Central memory CD4-positive, alpha-beta T cell (primary cell): ENCODE measurements at places on chromosomes 5 and 9.

DNA sequence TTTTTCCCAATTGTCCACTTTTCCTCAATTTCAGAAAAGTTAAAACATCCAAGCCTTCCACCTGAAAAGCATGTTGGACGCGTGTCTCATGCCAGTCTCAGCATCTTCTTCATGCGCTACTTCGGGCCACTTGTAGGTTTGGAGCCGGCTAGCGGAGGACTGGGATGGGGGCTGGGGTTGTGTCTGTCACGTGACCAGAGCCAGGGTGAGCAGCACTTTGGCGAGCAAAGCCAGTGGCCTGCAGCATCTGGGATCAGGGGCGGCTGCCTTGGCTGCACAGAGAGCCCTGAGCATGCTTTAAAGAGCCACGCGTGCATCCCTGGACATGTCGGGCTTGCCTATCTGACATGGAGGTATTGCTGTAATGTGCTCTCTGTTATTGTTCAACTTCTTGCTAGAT is 41.2 kb downstream of the SLC6A3 start:
- DNase-seq: no peak

GRCh38 chr9:89702401-89702800 is 97.6 kb downstream of the GADD45G start:
- no peak for DNase-seq

GRCh38 chr5:180823346-180823745 is 20.7 kb upstream of the MGAT1 start:
- DNase-seq: no peak

DNA sequence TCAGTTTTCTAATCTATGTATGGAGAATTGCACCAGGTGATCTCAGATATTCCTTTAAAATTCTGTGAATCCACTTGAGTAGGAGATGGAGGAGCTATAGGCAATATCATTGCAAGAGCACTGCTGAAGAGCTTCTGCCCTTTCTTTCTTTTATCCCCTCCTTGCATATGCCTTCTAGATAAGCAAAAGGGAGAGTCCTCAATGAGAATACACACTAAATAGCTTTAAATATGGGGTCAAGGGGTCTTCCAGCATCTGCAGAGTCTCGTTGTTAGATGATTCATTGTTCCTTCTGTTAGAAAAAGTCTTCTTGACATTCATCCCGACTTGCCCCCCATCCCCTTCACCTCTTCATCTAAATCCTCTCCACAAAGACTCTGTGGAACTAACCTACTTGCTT is 156.1 kb downstream of the PIK3R1 start:
- no peak for DNase-seq

- DNase-seq: no peak
These were observed 7.3 kb downstream of the BRD3 start for GRCh38 chr9:134060546-134060945.

DNA sequence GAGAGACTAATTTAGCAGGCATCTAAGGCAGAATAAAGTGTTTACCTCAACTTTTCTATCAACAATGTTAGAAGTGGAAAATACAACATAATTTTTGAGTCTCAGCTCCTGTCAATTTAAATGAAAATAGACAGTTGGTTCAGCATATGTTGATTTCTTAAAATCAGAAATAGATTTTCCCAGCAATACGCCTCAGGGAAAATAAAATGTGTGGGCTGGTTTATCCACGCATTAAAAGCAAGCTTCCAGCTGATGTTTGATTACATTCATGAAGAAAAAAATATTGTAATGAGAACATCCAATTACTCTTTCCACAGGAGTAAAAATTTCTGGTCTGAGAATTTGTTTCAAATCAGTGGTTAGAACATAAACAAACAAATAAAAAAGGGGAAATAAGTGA is 166.3 kb downstream of the PDE4D start:
- DNase-seq: no peak

GRCh38 chr9:5783982-5784381 is 48.9 kb downstream of the ERMP1 start:
- no peak for DNase-seq

DNA sequence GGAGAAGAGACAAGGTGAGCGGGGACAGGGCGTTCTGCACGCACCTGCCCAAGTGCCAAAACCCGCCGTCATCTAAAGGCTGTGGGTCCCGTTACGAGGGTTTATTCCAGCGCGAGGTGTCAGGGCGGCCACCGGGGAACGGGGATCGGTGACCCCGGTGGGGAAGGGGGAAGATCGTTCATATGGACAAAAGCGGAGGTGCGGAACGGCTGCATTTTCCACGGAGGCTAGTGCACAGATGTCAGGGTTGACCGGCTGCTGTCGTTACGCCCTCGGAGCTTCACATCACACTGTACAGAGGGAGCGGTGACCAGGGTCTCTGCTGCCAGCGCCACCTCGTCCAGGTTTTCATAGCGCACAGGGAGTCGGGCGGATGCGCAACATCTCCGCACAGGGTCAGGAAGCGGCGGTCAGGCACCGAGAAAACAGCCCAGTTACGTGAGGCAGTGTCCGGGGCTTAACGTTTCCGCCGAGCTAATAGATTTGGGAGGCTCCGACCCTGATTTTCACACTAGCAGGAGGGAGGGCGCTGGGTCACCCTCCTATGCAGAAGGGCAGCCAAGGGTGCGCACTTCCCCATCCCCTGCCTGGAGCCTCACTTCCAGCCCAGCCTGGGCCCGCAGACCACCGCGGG is 13.5 kb downstream of the BTNL9 start:
- no peak for DNase-seq

GRCh38 chr5:112915831-112916230 is 6.2 kb downstream of the REEP5 start:
- no peak for DNase-seq

DNA sequence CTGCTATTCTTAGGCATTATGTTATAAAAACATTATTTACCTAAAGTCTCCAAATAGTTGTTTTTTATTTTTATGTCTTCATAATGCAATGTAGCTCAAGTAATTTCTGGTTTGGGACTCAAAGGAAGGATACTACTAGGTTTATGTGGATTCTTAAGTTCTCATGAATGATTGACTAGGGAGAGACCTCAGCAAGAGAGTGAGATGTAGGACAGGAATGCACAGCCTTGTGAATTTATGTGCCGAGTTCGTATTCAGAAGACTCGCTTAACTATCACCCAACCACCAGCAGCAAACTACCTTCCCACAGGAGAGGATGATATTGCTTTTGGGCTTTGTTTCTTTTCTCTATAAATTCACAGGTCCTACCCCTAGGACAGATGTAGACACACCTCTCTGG is 282.9 kb downstream of the ARHGEF28 start:
- no peak for DNase-seq

GRCh38 chr9:129989740-129990139 is 53.2 kb downstream of the FNBP1 start:
- DNase-seq: no peak

GRCh38 chr9:116580853-116581252 is 106.3 kb upstream of the TRIM32 start:
- DNase-seq: no peak

DNA sequence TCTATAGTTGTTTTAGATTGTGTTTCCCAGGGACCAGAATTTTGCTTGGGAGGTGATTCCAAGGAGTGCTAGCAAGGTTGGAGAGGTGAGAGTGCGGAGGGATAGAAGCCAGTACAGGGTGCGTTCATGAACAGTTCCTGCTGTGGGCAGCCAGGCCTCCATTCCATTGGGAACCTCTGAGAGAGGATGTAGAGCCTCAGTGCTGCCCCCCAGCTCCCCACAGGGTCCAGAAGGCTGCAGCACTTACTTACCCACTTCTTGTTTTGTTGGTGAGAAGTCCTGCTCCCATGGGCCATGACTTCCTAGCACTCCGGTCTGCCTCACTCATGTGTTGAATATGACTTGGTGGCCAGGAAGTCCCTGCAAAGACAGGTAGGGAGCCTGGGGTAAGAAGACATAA is 128.2 kb upstream of the GAS1 start:
- no peak for DNase-seq

- DNase-seq: no peak
These were observed 109.1 kb downstream of the SUSD1 start for GRCh38 chr9:112065806-112066606.

- DNase-seq: no peak
These were observed 200.9 kb upstream of the ADAMTS16 start for GRCh38 chr5:4939042-4939781.

DNA sequence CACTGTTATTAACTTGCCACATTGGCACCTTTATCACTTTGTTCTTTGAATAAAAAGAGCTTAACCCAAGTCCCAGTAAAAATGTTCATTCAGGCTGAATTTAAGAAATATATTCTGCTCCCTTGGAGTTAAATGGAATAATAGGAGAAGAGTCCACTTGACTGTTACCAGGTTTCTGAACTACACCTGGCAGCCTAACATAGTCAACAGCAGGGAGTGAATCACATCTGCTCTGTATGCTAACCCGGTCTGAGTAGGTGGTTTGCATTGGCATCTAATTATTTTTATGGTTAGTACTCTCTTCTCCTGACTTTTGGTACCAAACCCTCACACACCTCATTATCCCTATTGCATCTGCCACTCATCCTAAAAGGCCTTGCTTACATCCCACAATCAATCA is 86.7 kb downstream of the STK32A start:
- DNase-seq: no peak

GRCh38 chr9:86434039-86434726 is 80.0 kb upstream of the TUT7 start:
- DNase-seq: peak; percentile 16

- DNase-seq: no peak
These were observed 59.1 kb downstream of the PDCD1LG2 start for GRCh38 chr9:5569409-5569808.

GRCh38 chr5:91090995-91091394 is 292.1 kb downstream of the ARRDC3 start:
- DNase-seq: no peak
